ENCODE measurements at places on chromosomes 1 and 21. TPM values are rescaled to one million over a fixed set of nuclear protein-coding genes. Genes with fewer than 3 reads are reported as not detected.

The GRIK1 gene
- total RNA-seq, result not detected

The TAL1 gene
- total RNA-seq, result 6.5 TPM

The CFHR1 gene
- 22.0 TPM for total RNA-seq

The TSPAN2 gene
- total RNA-seq, result 9.9 TPM

The PTPN7 gene
- total RNA-seq, result 5.5 TPM

DNA sequence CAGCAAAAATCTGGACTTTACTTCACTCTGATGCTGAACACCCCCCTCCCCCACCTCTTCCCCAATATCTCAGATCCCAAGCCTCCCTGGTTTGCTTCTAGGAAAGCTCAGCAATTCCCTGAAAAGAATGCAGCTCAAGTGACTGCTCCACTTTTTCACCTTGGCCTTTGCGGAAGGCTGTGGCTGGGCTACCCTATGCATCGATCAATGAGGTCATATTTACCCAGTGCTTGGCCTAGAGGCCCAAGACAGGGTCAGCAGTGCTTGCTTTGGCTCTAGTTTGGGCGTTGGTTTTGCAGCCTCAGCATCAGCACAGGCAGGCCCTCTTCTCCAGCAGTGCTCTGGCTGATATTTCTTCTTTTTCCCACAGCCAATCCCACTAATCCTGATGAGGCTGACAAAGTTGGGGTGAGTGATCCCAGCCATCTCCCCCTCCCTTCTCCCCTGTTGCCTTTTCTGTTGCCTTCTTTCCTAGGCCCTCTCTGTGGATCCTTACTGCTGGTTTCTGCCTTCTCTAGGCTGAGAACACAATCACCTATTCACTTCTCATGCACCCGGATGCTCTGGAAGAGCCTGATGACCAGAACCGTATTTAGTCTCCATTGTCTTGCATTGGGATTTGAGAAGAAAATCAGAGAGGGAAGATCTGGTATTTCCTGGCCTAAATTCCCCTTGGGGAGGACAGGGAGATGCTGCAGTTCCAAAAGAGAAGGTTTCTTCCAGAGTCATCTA is 14.2 kb downstream of the FCGR2B start:
- no peak overlapping the region for H3K27ac ChIP-seq
- no peak for DNase-seq
- no peaks in the 10 kb centered on the region for H3K36me3 ChIP-seq

DNA sequence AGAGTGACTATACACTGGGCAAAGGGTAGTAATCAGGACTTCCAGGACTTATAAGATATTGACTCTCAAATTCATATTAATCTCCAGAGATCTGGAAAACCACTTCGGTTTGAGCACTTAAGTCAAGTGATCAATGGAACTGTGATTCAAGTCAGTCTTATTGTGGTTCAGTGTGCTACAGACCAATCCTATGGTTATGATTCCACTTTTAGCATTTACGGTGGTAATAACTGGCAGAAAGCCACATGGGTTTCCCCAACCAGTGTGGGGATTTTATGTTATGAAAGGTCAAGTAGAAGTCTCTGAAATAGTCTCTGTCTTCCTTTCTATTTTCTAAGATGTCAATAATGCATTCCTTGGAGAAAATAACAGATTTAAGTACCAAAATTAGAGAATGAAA is 151.3 kb upstream of the NEGR1 start:
- H3K4me3 ChIP-seq, result no peak overlapping the region
- no peaks in the 10 kb centered on the region for H3K36me3 ChIP-seq
- no peak for DNase-seq

DNA sequence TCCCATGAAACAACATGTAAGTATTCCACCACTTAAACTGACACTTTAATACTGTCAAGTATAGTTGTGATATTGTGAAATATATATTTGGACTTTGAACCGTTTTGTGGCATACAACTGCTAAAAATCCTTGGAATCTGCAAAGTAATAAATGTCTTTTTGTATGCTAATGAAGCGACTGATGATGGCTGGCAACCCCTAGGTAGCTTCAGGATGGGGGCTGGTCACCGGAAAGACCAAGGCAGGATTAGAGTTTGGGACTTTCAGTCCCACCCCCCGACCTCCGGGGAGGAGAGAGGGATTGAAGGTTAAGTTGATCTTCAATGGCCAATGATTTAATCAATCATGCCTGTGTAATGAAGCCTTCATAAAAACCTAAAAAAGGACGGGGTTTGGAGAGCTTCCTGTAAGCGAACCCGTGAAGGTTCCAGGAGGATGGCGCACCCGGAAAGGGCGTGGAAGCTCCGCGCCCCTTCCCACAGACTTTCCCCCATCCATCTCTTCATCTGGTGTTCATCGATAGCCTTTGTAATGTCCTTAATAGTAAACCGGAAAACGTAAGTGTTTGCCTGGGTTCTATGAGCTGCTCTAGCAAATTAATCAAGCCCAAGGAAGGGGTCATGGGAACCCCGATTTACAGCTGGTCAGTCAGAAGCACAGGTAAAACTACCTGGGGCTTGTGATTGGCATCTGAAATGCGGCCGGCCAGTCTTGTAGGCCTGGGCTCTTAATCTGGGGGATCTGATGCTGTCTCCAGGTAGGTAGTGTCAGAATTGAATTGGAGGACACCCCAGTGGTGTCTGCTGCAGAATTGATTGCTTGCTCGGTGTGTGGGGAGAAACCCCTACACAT is 1.8 kb upstream of the ZNF281 start:
- peaks cover 2% of the 10 kb centered on the region for H3K27me3 ChIP-seq
- no peak overlapping the region for H3K27ac ChIP-seq
- peaks cover 16% of the 10 kb centered on the region for H3K4me1 ChIP-seq
- DNase-seq, result no peak
- H3K36me3 ChIP-seq, result no peaks in the 10 kb centered on the region

GRCh38 chr1:40338745-40339419 is 21.8 kb upstream of the COL9A2 start:
- H3K36me3 ChIP-seq, result no peaks in the 10 kb centered on the region
- no peak overlapping the region for H3K27ac ChIP-seq
- DNase-seq, result peak; percentile 85
- H3K4me3 ChIP-seq, result no peak overlapping the region
- no peaks in the 10 kb centered on the region for H3K27me3 ChIP-seq
- H3K4me1 ChIP-seq, result no peaks in the 10 kb centered on the region

DNA sequence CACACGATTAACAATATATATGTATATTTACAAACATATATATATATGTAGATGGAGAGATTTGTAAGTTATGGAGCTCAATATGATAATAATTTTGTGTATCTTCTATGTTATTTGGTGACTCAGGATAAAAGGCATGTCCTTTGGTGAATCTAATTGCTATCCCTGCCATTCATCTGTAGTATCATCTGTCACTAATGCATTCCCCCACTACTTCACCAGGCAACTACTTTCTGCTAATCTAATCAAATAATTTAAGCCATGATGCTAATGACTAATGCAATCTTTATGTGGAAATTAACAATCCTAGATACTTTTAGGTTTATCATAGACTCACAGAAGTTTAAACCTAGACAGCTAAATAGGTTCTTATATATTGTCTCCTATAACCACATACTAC is 1074.5 kb downstream of the PLA2G4A start:
- no peak overlapping the region for H3K4me3 ChIP-seq
- no peak overlapping the region for H3K27ac ChIP-seq
- no peaks in the 10 kb centered on the region for H3K27me3 ChIP-seq
- H3K36me3 ChIP-seq, result no peaks in the 10 kb centered on the region
- H3K4me1 ChIP-seq, result no peaks in the 10 kb centered on the region
- DNase-seq, result no peak

DNA sequence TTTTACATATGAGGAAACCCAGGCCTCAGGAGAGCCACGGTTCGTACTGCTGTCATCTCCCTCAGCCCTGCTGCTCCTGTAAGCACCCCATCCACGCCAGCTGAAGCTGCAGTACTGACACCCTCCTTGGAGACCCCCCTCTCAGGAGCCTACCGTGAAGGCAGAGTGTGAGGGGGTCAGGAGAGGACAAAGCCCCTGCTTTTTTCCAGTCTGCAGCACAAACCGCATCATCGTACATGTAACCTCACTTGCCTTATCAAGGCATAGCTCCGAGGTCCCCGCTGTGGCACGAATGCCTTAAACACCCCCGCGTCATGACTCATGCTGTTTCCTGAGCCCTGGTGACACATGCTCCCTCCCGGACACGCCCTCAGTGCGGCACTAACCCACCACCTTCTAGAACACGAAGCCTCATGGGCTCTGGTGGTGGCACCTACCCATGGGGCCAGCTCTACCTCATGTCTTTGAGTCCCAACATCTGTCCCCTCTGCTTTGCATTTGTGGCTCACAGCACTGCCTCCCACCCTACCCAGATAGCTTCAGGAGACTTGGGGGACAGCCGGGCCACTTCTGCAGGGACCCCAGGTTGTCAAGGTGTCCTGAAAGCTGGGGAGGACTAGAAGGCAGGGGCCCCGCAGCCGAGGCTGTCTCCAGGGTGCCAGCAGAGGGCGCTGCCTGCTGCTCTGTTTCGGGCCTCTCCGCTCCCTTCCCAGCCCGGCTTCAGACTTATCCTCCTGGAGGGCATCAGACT is 4.9 kb downstream of the SH3BGRL3 start:
- no peak overlapping the region for H3K27ac ChIP-seq
- no peak overlapping the region for H3K4me3 ChIP-seq
- no peaks in the 10 kb centered on the region for H3K4me1 ChIP-seq
- H3K27me3 ChIP-seq, result no peaks in the 10 kb centered on the region
- H3K36me3 ChIP-seq, result no peaks in the 10 kb centered on the region
- no peak for DNase-seq

GRCh38 chr1:10814976-10815857 is 18.8 kb upstream of the CASZ1 start:
- no peaks in the 10 kb centered on the region for H3K4me1 ChIP-seq
- no peak overlapping the region for H3K4me3 ChIP-seq
- no peak overlapping the region for H3K27ac ChIP-seq
- no peaks in the 10 kb centered on the region for H3K27me3 ChIP-seq
- DNase-seq, result no peak
- no peaks in the 10 kb centered on the region for H3K36me3 ChIP-seq

GRCh38 chr1:46996659-46997281 is 26.7 kb upstream of the CYP4X1 start:
- no peaks in the 10 kb centered on the region for H3K4me1 ChIP-seq
- H3K27ac ChIP-seq, result no peak overlapping the region
- no peaks in the 10 kb centered on the region for H3K36me3 ChIP-seq
- no peak overlapping the region for H3K4me3 ChIP-seq
- no peaks in the 10 kb centered on the region for H3K27me3 ChIP-seq

GRCh38 chr1:25107643-25108010 is 124.7 kb downstream of the SYF2 start:
- H3K36me3 ChIP-seq, result no peaks in the 10 kb centered on the region
- H3K4me3 ChIP-seq, result no peak overlapping the region
- no peak overlapping the region for H3K27ac ChIP-seq
- no peaks in the 10 kb centered on the region for H3K27me3 ChIP-seq
- H3K4me1 ChIP-seq, result no peaks in the 10 kb centered on the region

- no peak overlapping the region for H3K4me3 ChIP-seq
- H3K27ac ChIP-seq, result no peak overlapping the region
- no peak for DNase-seq
- no peaks in the 10 kb centered on the region for H3K4me1 ChIP-seq
Measured at GRCh38 chr1:37461698-37462436, 12.5 kb upstream of the ZC3H12A start.

DNA sequence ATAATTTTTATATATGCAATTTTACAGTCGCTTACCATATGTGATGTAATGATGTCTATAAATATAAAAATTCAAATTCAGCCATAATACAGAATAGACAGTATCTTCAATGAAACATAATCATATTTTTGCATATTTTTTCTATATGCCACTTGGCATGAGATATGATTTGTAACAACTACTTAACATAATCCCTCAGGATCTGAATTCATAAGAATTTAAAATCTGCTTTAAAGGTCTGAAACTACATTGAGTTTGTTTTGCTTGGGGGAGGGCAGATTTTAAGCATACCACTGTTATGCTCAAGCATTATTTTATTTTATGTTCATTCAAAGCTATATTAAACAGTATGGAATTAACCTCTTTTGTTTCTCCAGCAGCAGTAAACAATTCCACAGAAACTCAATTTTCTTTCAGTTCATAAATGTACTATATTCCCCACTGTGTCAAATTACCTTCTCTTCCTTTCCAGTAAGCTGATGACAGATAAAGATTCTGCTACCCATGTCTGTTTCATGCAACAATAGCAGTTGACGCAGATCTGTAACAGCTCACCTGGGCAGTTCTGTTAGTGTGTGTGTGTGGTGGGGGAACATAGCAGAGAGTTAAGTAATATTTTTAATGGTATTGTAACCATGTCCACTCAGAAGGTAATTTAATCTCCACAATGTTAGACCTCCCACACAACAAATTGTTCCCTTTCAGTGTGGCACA is 224.8 kb downstream of the NTNG1 start:
- H3K36me3 ChIP-seq, result no peaks in the 10 kb centered on the region
- H3K4me1 ChIP-seq, result no peaks in the 10 kb centered on the region
- no peaks in the 10 kb centered on the region for H3K27me3 ChIP-seq
- H3K27ac ChIP-seq, result no peak overlapping the region
- no peak overlapping the region for H3K4me3 ChIP-seq

- H3K4me1 ChIP-seq, result no peaks in the 10 kb centered on the region
- H3K36me3 ChIP-seq, result no peaks in the 10 kb centered on the region
- no peak for DNase-seq
- no peak overlapping the region for H3K27ac ChIP-seq
- no peak overlapping the region for H3K4me3 ChIP-seq
- no peaks in the 10 kb centered on the region for H3K27me3 ChIP-seq
Measured at GRCh38 chr1:171426645-171427044, 58.7 kb upstream of the PRRC2C start.

DNA sequence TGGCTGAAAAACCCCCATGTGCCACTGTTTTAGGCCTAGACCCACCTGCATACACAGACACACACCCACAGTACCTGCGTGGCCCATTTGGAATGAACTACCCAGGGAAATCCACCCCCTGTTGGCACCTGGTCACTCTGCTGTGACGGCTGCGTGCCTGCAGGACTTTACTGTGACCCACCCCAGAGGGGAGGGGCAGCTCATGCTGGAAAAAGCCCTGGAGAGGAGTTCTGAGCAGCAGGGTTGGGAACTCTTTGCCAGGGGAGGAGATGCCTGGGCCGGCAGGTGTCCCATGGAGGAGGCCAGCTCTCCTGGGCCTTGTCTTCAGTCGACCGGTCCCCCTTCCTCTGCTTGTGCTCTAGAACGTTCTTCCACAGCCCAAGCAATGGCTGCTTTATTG is 87.3 kb upstream of the CSF3R start:
- H3K4me1 ChIP-seq, result no peaks in the 10 kb centered on the region
- no peak overlapping the region for H3K4me3 ChIP-seq
- no peak for DNase-seq
- H3K27me3 ChIP-seq, result no peaks in the 10 kb centered on the region

DNA sequence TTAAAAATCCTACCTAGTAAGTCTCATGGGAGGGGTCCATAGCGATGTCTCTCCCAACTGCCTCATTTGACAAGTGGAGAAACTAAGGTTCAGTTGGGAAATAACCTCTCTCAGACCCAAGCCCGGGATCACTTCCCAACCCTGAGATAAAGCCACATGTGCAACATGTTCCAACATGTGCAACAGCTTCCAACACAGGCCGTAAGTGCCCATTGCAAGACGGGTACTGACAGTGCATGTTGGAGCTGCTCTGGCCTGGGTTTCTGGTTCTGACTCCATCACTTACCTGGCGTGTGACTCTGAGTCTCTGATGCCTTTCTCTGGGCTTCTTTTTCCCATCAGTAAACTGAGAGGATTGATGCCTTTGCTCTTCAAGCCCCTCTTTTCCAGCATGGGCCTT is 38.0 kb upstream of the FOXO6 start:
- no peaks in the 10 kb centered on the region for H3K27me3 ChIP-seq
- H3K36me3 ChIP-seq, result no peaks in the 10 kb centered on the region
- DNase-seq, result no peak

GRCh38 chr21:39121600-39122355 is 61.5 kb downstream of the PSMG1 start:
- H3K27me3 ChIP-seq, result no peaks in the 10 kb centered on the region
- DNase-seq, result no peak
- H3K27ac ChIP-seq, result no peak overlapping the region
- H3K4me3 ChIP-seq, result no peak overlapping the region
- no peaks in the 10 kb centered on the region for H3K36me3 ChIP-seq
- H3K4me1 ChIP-seq, result no peaks in the 10 kb centered on the region

Measured in kidney (tissue), 22 donors.